Occipital lobe (tissue), 3 donors: ENCODE measurements at places on chromosomes 1 and 21. TPM values are rescaled to one million over a fixed set of nuclear protein-coding genes. Genes with fewer than 3 reads are reported as not detected.

LHX4 gene
- 0.31 TPM for total RNA-seq

PGLYRP4 gene
- not detected for total RNA-seq

MTARC1 gene
- total RNA-seq, result 9.4 TPM

SLC50A1 gene
- 6.2 TPM for total RNA-seq

LMOD1 gene
- total RNA-seq, result 0.47 TPM

SERINC2 gene
- 1.7 TPM for total RNA-seq
